ENCODE measurements at places on chromosomes 13 and 19.

- no peak for DNase-seq
Measured at GRCh38 chr13:99542788-99543406, 41.6 kb downstream of the TM9SF2 start.

- DNase-seq, result no peak
Measured at GRCh38 chr19:966485-967088, 17.6 kb upstream of the WDR18 start.

GRCh38 chr19:55368701-55369563, 1.3 kb downstream of the IL11 start:
- no peak for DNase-seq

- DNase-seq, result no peak
Measured at GRCh38 chr19:38833092-38833425, 1.5 kb upstream of the ECH1 start.

DNA sequence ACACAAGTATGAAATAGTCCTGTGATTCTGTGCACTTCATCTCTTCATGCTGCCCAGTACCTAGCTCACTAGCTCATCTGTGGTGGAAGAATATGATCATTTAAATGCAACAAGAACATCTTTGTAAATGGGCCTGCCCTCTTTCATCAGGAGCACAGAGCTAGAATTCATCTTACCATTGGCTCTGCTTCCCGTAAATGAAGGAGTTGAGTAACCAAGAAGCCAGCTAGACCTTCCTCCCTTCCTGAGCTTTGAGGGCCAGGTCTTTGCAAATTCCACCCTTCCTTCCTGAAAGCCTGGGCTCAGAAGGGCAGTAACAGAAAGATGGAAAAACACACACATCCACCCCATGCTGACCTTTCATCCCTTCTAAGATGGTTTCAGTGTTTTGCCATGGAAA, 82.0 kb downstream of the FRY start:
- DNase-seq, result no peak

DNA sequence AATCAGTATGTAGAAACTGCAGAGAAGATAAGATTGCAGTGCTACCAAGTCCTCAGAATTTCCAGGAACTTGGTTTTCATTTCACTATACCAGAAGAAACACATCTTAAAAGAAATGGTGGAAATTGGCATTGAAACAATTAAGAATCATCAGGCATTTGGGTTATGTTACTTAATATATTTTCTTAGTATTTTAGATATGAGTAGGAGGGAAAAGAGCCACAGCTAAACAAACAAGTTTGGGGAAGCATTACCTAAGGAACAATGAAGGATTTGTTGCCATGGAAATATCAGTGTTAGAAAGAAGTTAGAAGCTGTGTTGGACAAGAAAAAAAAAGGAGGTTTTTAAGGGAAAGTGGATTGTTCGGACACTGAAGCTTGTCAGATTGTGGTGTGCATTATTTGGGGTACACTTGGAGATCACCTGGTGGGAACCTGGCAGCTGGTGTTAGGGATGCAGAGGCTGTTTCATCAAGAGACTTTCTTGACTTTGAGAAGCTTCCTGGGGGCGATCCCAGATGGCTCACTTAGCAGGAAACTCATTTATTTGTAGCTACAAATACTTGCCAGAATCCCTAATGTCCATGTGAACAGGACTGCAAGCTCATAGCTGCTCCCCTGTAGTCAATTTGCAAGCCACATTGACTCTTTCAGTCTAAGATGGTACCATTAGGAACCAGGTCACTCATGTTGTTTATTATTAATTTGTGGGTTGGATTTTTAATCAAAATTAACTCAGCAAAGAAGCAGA, 246.7 kb downstream of the RFC3 start:
- DNase-seq, result no peak

- DNase-seq, result no peak
Measured at GRCh38 chr13:113939944-113940297, 34.0 kb downstream of the C13orf46 start.

GRCh38 chr19:49442354-49442753, 1.0 kb upstream of the SLC17A7 start:
- no peak for DNase-seq
